Stomach (tissue), 19 donors: ENCODE measurements at places on chromosomes 13 and 19. TPM values are rescaled to one million over a fixed set of nuclear protein-coding genes. Genes with fewer than 3 reads are reported as not detected.

The OR7A17 gene
- polyA plus RNA-seq: not detected

DNA sequence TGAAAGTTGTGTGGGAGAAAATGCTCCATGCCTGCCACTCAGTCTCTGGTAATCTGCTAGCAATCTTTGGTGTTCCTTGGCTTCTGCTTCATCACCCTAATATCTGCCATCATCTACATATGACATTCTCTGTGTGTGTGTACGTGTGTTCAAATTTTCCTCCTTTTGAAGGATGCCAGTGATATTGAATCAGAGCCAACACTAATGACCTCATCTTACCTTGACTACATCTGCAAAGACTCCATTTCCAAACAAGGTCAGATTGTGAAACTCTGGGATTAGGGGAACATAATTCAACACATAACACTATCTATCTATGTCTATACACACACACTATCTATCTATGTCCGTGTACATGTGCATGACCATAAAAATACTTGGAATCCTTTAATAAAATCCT is 81.4 kb upstream of the IRS2 start:
- no peak overlapping the region for H3K4me3 ChIP-seq
- no peaks in the 10 kb centered on the region for H3K27me3 ChIP-seq
- H3K36me3 ChIP-seq: no peaks in the 10 kb centered on the region
- DNase-seq: no peak

GRCh38 chr13:77779552-77780272 is 82.2 kb downstream of the SLAIN1 start:
- no peaks in the 10 kb centered on the region for H3K27me3 ChIP-seq
- H3K27ac ChIP-seq: no peak overlapping the region
- no peak overlapping the region for H3K4me3 ChIP-seq
- H3K36me3 ChIP-seq: no peaks in the 10 kb centered on the region
- peaks cover 5% of the 10 kb centered on the region for H3K4me1 ChIP-seq

- H3K4me1 ChIP-seq: peaks cover 9% of the 10 kb centered on the region
- no peak overlapping the region for H3K27ac ChIP-seq
- no peak overlapping the region for H3K4me3 ChIP-seq
Measured at GRCh38 chr19:6868351-6868750, 19.0 kb upstream of the ADGRE1 start.

DNA sequence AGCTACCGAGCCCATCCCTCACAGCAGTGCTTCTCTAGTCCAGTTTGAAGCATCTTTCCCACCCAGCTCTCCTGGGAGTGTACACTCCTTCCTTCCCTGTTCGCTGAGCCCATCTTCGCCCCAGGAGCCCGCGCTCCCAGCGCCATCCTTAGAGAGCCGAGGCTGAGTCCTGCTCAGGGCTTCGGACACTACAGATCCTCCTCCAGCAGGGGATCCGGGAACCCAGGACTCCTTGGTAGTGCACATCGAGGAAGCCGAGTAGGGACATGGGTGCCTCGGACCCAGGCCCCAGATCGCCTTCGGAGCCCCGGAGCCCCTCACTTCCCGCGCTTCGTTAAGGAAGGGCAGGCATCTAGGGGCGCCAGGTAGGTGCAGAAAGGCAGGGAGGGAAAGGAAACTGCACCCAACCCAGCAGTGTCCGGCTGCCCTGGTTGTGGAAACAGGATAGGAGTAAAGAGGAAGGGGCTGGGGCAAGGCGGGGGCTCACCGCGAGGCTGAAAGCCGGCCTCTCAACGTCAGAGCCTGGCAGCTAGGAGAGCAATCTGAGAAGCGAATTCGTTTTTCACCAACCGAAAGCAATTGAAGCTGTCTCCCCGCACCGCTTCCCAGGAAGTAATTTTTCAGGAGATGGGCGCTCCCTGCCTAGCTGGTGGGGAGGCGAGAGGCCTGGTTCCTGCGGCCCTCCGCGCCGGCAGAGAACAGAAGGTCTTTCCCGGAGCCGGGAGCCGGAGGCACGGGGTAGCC is 1.0 kb downstream of the PDX1 start:
- no peaks in the 10 kb centered on the region for H3K36me3 ChIP-seq
- H3K4me1 ChIP-seq: peaks cover 76% of the 10 kb centered on the region
- no peak for DNase-seq
- no peak overlapping the region for H3K27ac ChIP-seq
- peak overlapping the region; percentile 43 for H3K4me3 ChIP-seq
- H3K27me3 ChIP-seq: peaks cover 42% of the 10 kb centered on the region

DNA sequence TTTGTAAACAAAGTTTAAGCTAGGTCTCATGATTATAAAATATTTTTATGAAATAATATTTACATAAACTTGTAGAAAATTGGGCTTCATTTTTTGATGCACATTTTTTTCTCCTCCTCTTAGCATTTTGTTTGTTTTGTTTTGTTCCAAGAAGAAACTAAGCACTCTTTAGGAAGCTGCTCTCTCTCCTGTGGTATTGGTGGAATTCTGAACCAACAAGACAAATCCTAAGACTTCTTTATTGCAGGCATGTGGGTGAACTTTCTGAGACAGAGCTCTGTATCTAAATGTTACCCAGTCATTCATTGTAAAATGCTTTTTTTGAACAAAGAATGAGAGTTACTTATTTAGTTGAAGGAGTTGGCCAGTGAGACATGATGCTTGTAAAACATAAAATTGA is 39.3 kb downstream of the LMO7 start:
- DNase-seq: no peak
- no peak overlapping the region for H3K27ac ChIP-seq
- no peaks in the 10 kb centered on the region for H3K27me3 ChIP-seq
- H3K4me1 ChIP-seq: no peaks in the 10 kb centered on the region

- H3K27me3 ChIP-seq: no peaks in the 10 kb centered on the region
- DNase-seq: no peak
- H3K36me3 ChIP-seq: no peaks in the 10 kb centered on the region
- H3K27ac ChIP-seq: no peak overlapping the region
- no peak overlapping the region for H3K4me3 ChIP-seq
- no peaks in the 10 kb centered on the region for H3K4me1 ChIP-seq
Measured at GRCh38 chr13:46519182-46519581, 33.8 kb upstream of the LRCH1 start.
